ENCODE measurements at places on chromosomes 12 and 14.

GRCh38 chr14:61188196-61188595 is 92.9 kb downstream of the TMEM30B start:
- no peak for DNase-seq

GRCh38 chr12:65313719-65314317 is 35.3 kb downstream of the MSRB3 start:
- no peak for DNase-seq

- no peak for DNase-seq
Observed at GRCh38 chr12:70314145-70314544, 51.9 kb upstream of the KCNMB4 start.

DNA sequence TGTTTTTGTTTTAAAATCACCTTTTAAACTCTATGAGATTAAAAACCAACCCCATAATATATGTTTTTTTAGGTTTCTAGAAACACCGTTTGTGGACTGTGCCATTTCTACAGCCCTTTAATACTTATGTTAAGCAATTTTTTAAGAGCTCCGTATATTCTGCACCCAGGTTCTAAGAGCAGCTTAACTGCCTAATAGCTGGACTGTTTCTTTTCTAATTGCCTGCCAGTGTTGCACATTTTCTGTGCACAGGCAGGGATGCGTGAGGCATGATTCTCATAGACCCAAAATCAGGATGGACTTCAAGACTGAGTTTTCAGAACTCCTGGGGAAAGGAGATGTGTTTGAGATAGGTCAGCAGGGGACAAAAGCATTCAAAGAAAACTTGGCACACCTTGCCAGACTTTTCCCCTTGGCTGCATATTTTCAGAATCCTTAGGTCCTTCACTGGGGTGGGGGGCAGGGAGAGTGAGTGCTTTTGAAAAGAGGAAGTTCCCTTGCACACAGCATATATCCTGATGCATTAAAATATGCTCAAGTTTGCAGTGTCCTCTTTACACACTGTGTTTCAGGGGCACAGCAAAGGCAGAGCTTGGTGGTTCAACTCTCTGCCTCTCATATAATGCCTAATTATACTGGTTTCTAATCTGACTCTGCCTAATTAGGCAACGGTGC is 27.9 kb downstream of the TMEM30B start:
- DNase-seq = no peak

DNA sequence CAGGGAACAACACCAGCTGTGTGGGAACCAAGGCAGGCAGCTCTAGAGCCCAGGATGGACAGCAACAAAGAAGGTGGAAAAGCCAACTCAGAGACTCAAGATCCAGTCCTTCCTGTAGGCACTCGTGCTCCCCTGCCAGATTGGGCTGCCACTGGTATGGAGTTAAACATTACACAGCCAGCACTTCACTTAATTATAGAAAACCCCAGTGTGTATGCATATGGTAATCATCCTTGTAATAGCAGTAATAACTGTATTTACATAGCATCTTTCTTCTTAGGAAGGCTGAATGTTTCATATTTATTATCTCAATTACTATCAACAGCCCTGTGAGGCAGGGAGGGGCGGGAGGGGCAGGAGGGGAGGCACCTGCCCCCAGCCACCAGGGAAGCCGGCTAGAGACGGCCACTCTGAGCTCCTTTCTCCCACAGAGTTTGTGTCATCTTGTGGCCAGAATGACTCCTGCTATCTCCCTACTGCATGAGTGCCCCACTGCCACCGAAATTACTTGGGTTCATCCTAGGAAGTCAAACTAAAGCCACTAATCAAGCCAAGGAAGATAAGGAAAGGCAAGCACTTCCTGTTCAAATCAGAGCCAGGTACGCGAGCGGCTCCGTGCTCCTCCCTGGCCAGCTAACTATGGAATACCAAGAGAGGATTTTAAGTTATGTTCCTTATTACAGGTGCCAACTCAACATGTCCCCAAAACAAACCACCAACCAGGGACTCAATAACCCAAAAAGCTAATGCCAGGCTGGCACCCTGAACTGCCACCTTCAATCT is 15.7 kb upstream of the RAB35 start:
- no peak for DNase-seq

DNA sequence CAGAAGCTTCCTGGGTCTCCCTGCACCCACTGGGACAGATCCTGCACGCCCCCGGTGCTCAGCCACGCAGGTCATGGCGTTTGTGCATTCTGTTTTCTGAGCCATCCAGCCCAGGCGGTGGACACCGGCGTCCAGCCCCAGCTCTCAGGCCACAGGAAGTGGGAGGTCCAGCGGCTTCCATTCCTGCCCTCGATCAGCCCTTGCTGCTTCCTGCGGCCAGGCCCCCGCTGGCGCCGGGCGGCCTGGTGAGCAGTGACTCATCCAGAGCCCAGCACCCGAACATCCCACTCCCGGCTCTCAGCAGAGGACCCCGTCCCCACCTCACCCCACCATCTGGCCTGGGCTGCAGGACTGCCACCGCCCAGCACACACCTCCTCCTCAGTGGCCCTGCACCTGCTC is 18.0 kb upstream of the NUDT14 start:
- no peak for DNase-seq

DNA sequence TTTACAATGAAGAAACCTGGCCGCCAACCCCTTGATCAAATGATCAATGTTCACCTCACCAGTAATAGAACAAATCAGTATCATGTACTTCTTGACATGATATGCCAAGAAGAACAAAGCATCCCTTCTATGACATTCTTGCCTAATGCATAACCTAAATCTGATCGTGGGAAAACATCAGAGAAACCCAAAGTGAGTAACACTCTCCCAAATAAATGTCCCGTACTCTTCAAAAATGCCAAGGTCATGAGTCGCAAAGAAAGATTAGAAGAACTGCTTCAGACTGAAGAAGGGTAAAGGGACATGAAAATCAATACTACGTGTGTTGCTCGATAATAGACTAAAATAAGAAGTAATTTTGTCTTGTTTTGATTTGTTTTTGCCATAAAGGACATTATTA is 11.4 kb upstream of the SLC25A3 start:
- no peak for DNase-seq

DNA sequence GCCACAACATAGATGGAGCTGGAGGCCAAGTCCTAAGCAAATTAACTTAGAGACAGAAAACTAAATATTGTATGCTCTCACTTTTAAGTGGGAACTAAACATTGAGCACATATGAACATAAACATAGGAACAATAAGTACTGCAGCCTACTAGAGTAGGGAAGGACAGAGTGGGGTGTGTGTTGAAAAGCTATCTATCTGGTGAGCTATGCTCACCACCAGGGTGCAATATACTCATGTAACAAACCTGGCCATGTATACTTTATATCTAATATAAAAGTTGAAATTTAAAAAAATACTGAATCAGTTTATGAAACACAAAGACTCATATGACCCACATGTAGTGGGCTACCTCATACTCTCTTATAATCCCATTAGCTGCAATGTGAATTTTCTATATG is 1305.0 kb downstream of the LRFN5 start:
- DNase-seq = no peak

- DNase-seq = no peak
Observed at GRCh38 chr12:121823727-121824115, 19.9 kb downstream of the SETD1B start.

All from T-helper 1 cell (primary cell).